Right kidney (tissue), 9 donors: ENCODE measurements at places on chromosomes 4 and X.

DNA sequence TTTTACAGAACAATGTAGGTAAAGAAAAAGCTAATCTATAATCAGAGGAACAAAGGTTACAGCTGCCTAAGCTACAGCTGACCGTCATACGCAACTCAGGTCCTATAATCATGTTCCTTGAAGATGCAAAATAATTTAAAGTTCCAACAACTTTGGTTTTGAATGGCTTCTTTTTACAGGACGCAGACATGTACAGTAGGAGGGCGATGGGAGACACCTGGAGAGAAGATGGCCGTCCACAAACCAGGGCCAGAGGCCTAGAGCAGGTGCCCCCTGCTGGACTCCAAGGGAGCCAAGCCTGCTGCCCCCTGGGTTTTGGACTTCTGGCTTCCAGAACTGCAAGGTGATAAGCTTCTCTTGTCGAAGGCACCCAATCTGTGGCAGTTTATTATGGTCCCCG, 10.6 kb downstream of the HGFAC start:
- DNase-seq = no peak

- no peak for DNase-seq
Measured at GRCh38 chr4:172601195-172601594, 567.4 kb upstream of the GALNT7 start.

- DNase-seq = no peak
Measured at GRCh38 chr4:28518561-28519165, 1658.0 kb downstream of the STIM2 start.

DNA sequence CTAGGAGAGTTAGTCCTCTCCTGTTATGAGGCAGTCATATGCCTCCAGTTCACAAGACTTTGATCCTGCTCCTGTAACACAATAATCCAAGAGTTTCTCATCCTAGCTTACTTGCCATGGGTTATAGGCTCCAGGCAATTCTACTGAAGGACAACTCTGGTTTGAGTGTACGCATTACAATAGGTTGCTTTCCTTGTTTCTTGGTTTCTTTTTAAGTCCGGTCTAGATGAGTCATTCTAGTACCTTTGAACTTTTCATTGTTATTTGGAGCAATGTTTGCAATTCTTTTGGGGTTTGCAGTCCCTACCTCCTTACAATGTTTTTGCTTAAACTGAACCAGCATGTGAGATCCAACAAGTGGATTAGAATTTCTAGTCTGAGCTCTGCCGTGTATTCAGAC, 109.1 kb downstream of the ANAPC4 start:
- no peak for DNase-seq
